ENCODE measurements at places on chromosomes 7 and 10.

- DNase-seq: no peak
Measured at GRCh38 chr7:109842386-109842785, 1248.5 kb upstream of the LRRN3 start.

DNA sequence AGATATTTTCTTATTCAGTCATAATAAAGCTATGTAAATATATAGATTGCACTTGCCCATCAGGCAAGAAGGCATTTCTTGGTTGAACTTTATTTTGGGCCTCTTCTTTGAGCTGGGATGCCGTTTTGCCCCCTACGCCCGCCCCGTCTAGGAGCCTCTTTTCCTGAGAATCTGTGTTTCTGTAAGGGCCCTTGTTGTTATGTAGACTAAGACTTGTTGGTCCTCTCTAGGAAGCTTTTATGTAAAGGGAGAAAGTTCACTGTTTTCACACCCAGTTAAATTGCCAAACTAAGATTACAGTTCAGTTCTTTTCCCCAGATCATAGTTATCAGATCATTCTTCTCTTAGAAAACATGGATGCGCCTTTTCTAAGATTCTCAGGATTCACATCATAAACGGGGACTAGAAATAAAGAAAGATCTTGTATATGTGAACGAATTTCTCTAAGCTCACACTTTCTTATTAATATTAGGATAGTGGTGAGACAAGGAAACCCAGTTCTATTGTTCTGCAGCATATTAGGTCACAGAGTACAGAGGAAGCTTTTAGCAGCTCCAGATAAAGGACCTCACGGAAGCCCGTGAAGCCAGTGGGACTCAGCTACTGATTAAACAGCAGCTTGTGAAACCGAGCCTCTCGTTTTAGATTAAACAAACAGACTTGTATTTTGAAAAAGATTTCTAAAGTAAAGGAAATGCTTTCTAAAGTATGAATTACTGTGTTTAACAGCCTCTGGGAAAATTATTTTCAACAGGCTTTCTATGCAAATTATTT, 3.8 kb downstream of the LMTK2 start:
- DNase-seq: no peak

DNA sequence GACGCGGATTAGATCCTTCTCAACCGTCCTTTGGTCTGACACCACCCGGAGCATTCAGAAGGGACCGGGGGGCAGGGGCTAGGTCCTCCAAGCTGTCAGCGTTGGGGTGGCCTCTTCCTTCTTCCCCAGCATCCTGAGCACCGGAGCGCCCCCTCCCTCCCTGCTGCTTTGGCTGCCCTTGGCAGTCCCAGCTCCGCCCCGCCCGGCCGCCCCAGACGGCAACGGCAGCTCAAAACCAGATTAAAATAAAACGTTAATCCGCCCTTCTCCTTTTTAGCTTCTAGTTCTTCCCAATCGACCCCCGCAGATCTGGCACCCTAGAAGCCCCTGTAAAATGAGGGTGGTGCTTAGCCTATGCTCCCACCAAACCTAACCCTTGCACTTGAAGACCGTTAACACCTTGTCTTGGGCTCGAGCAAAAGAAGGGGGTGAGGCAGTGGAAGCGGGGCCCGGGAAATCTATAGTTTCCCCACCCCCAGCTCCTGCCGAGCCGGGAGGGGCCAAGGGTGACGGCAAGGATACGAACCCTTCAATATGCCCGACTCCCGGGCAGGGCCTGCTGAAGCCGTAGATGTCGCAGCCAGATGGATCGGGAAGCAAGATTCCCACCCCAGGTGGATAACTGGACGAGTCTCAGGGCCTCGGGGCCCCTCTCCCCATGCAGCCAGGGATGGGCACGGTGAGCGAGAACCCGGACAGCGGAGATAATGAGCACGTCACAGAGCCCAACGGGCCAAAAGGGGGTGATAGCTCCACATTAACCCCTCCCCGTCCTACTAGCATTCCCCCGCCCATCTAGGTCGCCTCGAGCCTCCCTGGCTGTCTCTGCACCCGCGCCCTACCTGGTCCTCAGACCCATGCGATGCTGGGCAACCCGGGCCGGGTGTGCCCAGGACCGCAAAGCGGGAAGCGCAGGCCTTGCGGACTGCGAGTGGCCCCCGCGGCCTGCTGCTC, 169.7 kb downstream of the NRF1 start:
- no peak for DNase-seq

DNA sequence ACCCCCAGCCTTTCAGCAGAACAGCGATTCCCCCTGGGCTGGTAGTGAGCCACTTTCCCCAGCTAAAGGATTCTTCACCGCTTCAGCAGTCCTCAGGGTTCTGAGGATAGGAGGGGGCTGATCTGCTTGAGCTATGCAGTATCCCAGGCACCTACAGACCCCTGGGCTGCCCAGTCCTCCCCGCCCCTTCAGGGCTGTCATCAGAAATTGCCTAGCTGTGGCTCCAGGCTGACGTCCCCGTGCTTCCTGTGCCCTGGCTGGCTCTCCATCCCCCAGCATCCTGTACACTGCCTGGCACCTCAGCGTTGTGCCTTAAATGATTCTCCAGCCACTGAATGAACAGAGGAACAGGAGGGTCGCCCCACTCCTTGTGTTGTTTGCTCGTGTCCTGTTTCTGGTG, 38.4 kb upstream of the CDH23 start:
- DNase-seq: no peak

DNA sequence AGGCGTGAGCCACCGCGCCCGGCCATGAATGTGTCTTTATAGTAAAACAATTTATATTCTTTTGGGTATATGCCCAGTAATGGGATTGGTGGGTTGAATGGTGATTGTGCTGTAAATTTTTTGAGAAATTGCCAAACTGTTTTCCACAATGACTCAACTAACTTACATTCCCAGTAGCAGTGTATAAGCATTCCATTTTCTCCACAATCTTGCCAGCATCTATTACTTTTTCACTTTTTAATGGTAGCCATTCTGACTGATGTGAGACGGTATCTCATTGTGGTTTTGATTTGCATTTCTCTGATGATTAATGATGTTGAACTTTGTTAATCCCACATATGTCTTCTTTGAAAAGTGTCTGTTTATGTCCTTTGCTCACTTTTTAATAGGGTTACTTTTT, 1187.9 kb downstream of the XPNPEP1 start:
- DNase-seq: no peak

GRCh38 chr7:15446280-15446679, 115.5 kb downstream of the AGMO start:
- no peak for DNase-seq

DNA sequence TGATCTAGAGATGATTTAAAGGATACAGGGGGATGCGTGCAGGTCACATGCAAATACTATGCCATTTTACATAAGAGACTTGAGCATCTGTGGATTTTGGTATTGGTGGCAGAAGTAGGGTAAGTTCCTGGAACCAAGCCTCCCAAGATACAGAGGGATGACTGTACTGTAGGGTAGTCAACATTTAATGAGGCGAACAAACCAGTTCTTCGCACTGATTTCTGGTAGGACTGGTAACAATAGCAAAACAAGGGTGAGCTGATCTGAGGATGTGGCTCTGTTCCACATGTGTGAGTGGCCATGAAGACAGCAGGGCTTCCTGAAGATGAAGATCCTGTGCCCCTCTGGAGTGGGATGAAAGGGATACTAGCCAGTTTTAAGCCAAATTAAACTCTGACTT, 36.3 kb downstream of the MKX start:
- no peak for DNase-seq

DNA sequence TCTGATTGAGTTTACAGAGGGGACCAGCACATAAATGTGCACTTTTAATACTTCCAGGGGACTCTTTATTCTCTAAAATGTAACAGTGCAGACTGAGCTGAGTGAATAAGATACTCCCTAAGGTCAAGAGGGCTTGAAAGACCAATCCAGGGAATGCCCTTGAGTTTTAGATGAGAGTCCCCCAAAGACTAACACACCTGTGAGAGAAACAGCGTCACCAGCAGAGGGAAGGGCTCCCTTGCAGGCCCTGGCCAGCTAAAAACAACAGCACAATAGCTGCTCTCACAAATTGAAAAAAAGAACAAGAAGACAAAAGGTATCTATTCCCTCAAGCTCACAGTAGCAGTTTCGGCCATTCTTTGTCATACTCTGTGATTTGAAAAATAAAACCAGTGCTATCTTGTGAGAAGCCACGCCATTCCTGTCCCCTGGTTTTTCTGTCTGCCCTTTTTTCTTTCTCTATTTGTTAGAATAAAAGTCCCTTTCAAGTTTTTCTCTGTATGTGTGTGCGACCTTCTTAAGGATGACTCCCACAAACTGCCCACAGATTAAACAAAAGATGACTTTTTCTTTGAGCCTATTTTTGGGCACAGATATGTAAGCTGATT, 230.4 kb upstream of the BMPER start:
- no peak for DNase-seq

DNA sequence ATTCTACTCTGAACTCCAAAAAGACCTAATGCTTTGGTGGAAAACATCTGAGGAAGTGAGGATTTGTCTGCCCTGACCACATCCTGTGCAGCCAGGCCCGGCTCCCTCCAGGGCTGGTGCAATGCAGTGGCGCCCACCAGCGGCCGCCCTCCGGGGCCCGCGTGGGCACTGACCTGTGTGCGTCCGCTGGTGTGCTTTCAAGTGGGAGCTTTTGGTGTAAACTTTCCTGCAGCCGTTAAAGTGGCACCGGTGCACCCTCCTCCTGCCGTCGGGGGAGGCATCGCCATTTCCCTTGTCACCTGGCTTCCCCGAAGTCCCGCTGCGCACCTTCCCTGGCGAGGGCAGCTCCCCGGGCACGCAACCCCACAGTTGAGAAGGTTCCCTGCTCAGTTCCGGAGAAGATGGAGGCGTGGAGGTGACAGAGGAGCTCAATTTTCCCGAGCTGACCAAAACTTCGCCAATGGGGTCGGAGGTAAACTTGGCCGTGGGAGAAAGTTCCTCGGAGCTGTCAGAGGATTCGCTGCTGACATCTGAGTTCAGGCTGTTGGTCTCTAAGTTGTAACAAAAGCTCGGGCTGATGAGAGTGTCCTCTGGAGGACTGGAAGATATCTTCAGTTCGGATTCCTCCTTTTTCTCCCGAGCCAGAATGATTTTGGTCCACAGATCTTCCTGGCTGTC, 3.4 kb downstream of the KLF6 start:
- no peak for DNase-seq

DNA sequence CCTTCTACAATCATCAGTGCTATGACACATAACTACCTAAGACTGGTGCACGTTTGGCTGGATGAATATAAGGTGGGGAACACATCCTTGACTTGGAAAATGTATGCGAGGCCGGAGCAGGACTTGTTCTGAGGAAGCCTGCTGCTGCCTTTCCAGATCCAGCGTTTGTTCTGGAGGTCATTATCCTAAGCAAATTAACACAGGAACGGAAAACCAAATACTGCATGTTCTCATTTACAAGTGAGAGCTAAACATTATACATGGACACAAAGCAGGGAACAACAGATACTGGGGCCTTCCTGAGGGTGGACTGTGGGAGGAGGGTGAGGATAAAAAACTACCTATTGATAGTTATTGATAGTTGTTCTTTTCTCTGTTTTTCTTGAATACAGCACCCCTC, 10.8 kb upstream of the GALNT11 start:
- DNase-seq: no peak

DNA sequence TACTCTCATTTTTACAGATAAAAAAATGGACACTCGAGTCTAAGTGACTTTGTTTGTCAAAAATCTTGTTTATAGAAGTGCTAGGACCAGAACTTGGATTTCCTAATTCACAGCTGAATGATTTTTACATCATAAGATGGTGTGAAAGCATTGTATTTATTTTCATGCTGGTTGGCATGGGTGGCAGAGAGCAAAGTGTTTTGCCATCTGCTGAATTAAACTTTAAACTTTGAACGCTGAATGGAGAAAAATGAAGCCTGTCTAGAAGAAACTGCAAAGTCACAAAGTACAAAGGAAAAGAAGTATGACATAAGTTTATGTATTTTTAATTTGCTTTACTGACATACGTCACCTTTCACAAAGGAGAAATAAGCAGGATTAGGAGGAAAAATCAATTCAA, 142.0 kb downstream of the NRBF2 start:
- no peak for DNase-seq

DNA sequence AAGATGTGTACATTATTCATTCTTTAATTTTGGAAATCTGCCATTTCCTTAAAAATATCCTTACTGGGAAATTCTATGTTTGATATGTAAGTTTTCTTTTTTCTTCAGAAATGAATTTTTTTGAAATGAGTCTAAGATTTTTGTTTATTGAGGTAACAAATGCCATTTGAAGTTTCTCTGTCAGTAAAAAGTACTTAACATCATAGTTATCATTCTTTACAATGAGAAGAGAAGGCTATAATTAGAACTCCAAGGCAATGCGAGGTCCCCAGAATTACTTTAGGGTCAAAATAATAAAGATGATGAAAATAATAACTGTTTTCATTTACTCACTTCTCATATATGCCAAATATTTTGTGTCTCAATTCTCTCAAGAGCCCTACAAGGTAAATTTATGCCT, 37.0 kb upstream of the RHOBTB1 start:
- no peak for DNase-seq

GRCh38 chr10:6657196-6657595, 77.1 kb upstream of the PRKCQ start:
- DNase-seq: no peak

DNA sequence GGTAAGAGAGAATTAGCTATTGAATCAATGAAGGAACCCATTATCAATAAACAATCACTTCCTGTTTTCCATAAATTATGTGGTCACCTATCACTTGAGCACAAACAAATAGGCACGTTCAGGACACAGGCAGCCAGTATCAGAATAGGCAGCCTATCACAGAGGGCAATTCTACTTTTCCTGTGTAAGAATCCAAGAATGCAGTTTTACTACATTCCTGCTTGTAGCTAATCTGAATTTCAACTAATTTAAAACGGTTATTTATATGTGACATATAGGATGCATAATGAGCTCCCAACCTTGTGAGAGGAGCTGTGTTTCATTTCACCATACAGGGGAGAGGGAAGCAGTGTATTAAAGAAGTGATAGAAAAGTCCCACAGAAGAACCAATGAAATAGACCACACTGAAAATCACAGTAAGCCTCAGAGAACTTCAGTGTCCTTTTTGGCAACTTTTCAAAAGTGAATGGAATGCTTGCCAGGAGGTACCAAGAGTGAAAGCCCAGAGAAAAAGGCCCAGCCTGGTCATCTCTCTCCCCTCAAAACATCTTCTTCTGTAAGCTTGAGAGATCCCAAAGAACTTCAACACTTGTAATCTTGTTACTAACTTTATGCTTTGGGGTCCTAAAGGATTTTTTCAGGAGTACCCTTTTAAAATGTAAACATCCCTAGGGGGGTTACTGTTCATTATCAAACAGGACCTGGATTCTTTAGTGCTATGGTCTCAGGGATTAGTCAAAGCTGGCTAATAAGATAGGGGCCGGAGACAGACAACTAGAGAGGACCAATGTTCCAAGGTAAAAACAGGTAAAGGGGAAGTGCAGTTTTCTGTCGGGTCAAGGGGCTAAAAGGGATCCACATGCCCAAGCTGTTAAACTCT, 1.3 kb downstream of the IMMP2L start:
- DNase-seq: no peak

GRCh38 chr10:2920168-2920567, 147.2 kb upstream of the PFKP start:
- no peak for DNase-seq

DNA sequence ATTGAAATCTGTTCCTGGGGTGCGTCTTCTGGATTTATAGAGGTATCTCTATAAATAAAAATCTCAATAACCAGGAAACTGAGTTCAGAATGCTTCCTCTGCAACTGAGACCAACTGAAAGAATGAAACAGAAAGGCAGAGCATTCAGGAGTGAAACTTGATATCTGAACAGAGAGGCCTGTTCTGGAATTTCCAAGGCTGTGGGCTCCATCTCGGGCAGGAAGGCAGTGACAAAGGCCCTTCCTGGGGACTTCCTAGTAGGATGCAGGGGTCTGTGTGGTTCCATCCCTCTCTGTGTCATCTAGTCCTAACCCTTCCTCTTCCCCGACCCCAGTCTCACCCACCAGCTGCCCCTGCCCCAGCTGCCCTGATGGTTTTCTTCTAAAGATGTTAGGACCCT, 52.0 kb downstream of the JCAD start:
- DNase-seq: no peak

All from T-helper 2 cell treated with Interferon-gamma antibody and Interleukin-4, amounts not matched to agents 5 μg/mL and 100 μg/mL, for 36 hours (primary cell).